ENCODE measurements at places on chromosomes 5 and 9.

DNA sequence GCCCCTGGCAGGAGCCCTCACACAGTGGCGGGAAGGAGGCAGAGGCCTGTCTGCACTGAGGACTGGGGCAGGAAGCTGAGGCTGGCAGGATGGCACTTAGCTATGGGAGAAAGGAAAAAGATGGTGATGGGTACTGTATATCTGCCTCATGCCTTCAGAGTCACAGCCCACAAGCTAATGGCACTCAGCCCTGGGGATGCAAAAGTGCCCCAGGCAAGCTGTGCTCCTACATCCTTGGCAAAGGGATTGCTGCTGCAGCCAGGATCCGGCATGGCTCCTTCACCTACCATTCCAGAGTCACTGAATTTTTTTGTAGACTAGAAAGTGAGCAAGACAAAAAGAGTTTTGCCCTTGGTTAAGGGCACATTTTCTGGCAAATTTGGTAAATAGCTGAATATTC is 8.7 kb downstream of the ACSL6 start:
- no peak for DNase-seq

- no peak for DNase-seq
Observed at GRCh38 chr9:78292026-78292425, 4.9 kb upstream of the PSAT1 start.

DNA sequence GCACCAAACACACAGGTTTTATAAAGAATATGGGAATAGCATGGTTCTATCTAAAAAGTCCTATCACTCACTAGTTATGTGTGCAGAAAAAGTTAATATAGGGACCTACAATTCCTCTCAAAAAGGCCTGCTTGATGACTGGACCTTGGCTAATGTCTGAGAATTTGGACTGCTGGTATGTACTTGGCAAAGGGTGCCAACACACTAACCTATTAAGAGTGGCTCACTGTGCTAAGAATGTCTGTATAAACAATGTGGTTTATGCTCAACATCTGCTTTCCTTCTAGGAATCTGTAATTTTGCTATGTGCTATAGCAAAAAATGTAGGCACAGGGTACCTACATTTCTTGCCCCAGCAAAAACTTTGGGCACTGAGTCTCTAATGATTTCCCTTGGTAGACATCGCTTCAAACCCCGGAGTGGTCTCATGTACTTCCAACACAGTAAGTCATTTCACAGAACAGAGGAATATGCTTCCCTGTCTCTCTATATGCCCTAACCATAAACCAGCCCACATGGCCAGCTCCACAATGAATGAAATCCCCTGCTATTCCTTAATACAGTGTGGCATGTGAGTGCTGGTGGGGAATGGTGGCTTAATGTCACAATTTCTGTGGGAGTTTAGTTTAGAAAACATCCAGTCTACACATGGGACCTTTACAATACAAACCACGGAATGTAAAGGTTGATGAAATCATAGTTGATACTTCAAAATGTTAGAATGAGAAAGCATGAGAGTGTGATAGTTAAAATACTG is 101.7 kb downstream of the UBAP2 start:
- DNase-seq, result no peak

DNA sequence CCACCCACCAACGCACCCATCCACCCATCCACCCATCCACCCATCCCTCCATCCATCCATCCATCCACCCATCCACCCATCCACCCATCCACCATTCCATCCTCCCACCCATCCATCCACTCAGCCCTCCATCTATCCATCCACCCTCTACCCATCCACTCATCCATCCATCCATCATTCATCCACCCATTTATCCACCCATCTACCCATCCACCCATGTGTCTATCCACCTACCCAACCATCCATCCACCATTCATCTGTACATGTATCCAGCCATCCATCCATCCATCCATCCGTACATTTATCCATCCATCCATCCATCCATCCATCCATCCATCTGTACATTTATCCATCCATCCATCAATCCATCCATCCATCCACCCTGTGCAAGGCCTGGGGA is 11.1 kb upstream of the VAV2 start:
- no peak for DNase-seq

GRCh38 chr9:83521411-83521810 is 16.8 kb downstream of the FRMD3 start:
- peak; percentile 3 for DNase-seq

- DNase-seq, result no peak
Observed at GRCh38 chr5:62299600-62299999, 6.4 kb upstream of the KIF2A start.

DNA sequence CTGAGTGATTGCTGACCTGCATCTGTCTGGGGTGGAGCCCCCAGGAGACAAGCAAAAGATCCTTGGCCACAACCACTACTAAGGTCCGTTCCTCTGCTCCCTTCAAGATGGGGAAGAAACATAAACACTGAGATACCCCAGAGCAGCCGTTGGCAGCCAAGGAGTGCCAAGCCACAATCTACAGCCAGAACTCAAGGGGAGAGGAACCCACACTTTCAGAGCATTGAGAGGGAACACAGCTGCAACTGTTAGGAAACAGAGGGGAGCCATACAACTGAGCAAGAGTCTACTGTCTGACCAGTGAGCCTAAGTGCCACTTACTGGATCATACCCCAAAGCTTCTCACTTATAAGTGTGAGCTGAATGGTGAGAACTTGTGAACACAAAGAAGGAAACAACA is 44.6 kb upstream of the ADRB2 start:
- DNase-seq, result no peak

- peak; percentile 69 for DNase-seq
Observed at GRCh38 chr5:14156650-14157492, 13.7 kb downstream of the TRIO start.

GRCh38 chr5:926417-927171 is 33.9 kb downstream of the TRIP13 start:
- DNase-seq, result no peak

DNA sequence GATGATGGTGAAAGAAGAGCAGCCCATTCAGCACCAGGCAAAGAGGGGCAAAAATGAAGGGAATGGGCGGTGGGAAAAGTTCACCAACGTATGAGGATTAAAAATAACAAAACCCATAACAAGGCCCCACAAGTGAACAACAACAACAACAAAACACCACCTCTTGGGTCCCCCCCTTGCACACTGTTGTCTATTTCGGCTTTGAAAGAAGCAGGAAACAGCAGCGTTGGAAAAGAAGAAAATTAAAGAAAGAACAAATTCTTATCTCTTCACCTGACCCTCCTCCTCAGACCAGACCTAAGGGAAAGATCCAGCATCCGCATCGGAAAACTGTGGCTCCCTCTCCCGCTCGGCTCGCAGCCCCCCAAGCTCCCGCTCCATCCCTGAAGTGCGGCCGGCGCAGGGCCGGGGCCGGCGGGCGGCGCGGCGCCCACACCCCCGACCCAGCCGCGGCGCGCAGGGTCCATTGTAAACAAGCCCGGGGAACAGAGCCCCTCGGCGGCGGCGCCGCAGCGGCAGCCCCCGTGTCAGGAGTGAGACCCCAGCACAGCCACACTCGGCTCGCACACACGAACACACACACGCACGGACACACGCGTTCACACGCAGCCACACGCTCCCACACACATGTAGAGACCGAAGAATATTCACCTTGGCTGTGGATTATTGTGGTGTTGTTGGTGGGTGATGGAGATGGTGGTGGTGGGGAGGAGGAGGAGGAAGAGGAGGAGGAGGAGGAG is 535 bp downstream of the RFX3 start:
- DNase-seq, result no peak

DNA sequence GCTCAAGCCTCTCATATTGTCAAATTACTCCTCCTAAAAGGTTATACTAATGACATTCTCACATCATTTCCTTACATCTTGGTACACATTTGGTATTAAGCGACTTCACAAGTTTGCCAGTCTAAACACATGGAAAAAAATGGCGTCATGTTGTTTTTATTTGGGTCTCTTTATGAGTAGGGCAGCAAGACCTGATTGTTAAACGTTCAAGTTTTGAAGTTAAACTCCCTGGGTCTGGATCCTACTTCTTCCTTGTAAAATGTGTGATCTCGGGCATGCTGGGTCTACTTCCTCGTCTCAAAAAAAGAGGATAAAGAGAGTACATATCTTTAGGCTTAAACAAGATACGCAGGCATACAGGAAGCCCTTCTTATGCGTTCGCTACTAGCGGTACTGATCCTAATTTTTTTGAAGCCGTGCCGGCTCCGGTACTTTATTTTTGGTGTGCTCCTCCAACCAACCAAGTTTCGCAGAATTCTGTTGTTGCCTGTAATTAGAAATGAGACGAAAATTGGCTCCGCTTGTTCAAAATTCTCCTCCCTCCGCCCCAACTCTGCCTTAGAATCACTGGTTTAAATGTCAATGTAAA is 596 bp upstream of the CDC37L1 start:
- DNase-seq, result peak; percentile 37

DNA sequence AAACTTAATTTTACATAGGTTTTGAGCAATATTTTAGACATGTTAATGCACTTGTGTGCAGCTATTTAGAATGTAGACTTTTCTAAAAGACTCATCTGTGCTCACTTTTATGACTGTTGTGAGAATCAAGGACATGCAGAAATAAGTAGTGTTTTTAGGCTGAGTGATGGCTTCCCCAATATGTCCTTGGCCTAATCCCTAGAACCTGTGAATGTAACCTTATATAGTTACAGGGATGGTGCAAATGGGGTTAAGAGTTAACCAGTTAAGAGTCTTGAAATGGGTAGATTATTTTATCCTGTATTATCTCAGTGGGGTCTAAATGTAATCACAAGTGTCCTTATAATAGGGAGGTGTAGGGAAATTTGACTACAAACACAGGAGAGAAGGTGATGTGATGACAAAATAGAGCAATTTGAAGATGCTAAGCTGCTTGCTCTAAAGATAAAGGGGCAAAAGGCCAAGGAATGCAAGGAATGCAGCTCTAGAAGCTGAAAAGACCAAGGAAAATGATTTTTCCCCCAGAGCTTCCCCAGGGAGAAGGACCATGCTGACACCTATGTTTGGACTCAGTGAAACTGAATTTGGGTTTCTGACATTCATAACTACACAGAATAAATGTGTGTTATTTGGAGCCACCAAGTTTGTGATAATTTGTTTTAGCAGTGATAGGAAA is 298.0 kb upstream of the PAPPA start:
- DNase-seq, result no peak

DNA sequence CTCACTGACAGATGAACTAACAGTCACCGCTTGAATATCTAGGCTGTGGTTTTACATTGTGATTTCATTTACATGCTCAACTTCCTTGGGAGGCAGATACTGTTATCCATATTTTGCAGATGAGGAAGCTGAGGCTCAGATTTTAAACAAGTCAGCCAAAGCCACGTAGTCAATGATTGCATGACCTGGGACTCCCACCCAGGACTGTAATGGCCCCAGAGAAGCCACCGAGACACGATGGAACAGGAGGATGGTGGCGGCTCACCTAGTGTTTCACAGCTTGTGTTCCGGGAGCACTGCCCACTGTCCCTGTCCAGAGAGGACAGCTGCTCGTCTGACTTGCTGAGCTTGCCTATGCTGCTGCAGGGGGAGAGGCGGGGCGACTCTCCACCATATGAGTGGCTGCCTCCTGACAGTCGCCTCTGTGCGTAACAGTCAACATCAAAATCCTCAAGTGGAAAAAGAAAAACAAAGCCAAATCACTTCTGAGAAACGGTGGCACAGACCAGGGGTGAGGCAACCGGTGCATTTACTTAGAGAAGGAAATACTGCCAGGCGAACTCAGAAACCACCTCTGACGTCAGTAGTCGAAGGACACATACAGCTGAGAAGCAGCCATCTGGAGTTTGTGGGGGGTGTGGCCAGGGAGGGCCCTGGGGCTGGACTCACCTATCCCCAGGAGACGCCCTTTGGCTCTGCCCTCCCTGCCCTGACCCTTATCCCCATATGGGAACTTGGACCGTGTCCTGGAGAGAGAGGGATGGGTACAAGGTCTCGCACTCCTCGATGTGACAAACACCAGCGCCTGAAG is 82.5 kb downstream of the PRRT1B start:
- peak; percentile 92 for DNase-seq

GRCh38 chr9:93087971-93088655 is 7.9 kb upstream of the CARD19 start:
- no peak for DNase-seq

- no peak for DNase-seq
Observed at GRCh38 chr9:27303219-27303618, 6.3 kb upstream of the EQTN start.

DNA sequence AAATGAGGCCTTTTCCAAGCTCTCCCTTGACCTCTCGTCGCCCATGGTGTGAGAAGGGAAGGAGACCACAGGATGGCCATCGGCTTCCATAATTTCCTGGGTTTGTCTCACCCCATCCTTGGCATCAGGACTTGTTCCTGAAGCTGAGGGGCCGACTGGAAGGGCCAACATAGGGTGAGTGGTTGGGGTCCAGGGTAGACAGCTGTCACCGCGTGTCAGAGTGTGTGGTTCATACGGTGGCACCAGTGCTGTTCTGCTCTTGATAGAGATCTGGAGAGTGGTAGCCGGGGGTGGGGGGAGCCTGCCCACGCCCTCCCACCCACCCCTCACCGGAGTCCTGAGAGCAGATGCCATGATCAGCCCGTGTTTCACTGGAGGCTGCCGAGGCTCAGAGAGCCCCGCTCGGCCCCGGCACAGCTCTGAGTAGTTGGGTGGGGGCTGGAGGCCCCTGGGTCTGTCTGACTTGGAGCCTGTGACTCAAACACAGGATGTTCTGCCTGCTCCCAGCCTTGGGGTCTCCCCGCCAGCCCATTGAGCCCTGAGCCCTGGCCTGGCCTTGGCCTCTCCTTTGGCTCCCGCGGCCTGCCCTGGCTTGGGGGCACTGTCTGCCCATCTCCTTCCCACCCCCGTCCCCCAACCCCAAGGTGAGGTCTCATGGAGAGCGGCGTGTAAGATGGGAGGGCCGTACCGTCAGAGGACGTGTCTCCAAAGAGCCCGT is 53.1 kb upstream of the IER5L start:
- DNase-seq, result no peak

- no peak for DNase-seq
Observed at GRCh38 chr5:166784545-166785078, 1506.8 kb upstream of the WWC1 start.

- no peak for DNase-seq
Observed at GRCh38 chr9:16959391-16959790, 88.9 kb upstream of the BNC2 start.

GRCh38 chr5:141135030-141135717 is at the start of gene PCDHB5:
TSS of gene PCDHB5 (plus strand) at chr5:141135206. CDS start at chr5:141135435, 229 bp downstream.
- DNase-seq, result no peak

GRCh38 chr5:95777441-95777840 is 45.1 kb downstream of the GLRX start:
- no peak for DNase-seq

DNA sequence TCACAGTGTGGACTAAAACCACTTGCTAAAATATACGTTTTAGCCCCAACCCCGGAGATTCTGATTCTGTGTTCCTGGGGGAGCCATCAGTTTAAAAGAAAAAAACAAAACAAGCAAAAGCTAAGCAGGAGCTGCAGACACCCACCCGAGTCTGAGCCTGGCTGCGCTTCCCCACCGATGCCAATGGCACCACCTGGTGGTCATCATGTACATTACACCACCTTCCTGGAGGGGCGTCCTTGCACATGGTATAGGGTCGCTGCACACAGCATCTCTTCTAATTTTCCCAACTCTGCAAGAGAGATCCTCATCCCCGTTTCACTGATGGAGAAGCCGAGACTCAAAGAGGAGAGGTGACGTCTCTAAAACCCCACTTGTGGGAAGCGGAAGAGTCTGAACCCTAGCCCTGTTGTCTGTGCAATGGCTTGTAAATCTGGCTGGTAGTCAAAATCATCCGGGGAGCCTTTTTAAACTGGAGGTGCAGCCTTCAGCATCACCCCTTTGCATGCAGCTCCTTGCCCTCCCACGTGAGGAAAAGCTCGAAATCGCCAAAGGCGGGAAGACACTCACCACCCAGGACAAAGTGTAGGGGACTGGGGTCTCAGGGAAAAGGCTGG is 23.1 kb upstream of the CNOT6 start:
- DNase-seq, result peak; percentile 72
